ENCODE measurements at places on chromosomes 16 and 17.

- DNase-seq: no peak
These were observed 2.2 kb downstream of the MYO19 start for GRCh38 chr17:36532435-36532975.

DNA sequence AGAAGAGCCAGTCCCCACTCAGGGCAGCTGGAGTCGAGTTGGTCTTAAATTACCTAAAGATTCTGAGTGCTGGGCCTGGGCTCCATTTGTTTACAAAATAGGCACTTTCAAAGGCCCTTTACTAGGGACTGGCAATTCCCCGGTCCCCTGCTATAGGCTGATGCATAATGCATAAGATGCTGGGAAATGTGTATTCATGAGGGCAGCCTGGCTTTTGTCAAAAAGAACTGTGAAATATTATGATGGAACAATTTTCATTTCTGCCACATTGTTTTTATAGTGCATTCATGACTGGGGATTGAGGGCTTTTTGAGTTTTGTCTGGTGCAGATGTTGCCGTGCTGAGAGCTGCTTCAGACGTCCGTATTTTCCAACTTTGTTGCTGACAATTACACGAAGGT is 617.0 kb upstream of the CDH5 start:
- no peak for DNase-seq

GRCh38 chr16:8127070-8127469 is 463.2 kb downstream of the TMEM114 start:
- no peak for DNase-seq

DNA sequence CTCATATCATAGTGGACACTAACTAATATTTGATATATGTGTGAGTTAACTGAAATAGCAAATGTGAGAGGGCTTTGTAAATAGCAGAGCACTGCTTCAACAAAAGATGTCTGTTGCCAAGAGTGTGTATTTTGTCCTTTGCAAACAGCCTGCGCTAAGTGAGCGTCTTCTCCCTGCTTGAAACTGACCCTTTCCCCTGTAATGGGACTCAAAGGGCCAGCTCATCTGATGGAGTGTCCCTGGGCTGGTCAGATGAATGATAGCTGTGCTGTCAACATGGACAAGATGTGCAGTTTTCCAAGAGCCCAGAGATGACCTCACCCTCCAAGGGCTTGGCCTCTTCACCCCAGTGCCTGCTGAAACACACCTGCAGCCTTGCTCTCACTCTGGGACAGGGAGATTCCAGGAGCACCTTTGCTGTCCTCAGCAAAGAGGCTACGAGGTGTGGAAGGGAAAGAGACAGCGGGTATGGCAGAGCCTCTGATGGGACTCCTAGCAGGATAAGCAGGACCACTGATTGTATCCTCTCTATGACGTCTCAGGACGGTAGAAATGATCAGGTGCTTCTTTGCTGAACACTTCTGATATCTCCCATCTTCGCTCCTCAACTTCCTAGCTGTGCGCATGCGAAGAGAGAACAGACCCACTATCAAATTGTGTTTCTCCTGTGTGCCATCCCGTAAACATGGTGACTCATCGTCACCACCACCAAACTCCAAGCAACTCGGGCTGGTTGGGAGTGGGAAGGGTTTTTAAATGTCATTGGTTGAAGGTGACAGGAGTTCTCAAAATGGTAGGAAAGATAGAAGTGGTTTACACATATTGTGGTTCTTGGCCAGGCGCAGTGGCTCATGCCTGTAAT is 35.8 kb upstream of the TBX2 start:
- no peak for DNase-seq

DNA sequence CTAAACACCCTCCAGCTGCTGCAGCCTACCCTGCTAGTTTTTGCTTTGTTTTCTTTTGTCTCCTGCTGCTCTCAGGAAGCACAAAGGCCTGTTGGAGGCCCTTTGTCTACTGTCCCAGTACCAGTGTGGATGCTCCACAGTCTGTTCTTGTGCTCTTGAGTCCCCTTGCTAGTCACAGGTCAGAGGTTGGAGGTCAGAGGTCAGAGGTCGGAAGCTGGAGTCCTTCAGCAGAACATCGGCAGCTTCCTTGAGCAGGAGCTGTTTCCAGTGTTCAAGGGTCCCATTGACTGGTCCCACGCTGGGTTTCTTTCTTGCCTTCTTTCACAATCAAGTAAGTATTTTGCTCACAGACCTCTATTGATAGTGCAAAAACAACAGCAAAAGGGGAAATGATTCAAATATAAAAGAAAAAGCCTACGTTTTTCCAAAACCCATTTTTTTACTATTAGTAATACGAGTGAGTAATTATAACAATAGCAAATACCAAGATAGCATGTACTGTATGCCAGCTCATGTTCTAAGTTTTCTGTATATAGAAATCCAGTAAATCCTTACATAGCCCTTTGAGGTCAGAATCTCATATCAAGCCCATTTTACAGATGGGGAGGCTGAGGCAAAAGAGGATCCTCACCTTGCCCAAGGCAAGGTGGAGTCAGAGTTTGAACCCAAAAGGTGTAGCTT is 10.9 kb upstream of the IL34 start:
- DNase-seq: no peak

GRCh38 chr17:80485846-80486245 is 9.4 kb upstream of the NPTX1 start:
- DNase-seq: no peak

DNA sequence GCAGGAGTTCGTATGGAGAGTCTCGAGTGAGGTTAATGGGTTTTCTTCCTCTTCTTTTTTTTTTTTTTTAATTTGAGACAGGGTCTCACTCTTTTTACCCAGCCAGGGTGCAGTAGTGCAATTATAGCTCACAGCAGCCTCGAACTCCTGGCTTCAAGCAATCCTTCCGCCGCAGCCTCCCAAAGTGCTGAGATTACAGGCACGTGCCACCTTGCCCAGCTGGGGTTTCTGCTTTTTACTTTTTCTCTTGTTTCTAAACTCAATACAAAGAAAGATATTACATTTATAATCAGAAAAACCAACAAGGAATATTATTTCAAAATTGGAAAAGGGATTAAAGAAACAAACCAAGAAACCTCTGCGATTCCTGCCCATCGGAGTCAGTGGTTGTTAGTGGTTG is 175.9 kb downstream of the SEC14L1 start:
- no peak for DNase-seq

GRCh38 chr17:74528491-74529199 is 2.6 kb downstream of the CD300LB start:
- DNase-seq: peak; percentile 31

- DNase-seq: peak; percentile 2
These were observed 3.8 kb downstream of the CENPV start for GRCh38 chr17:16349431-16349830.

GRCh38 chr17:17812211-17813054 is 24.4 kb downstream of the SREBF1 start:
- DNase-seq: peak; percentile 49

GRCh38 chr16:74942977-74943918 is 41.7 kb downstream of the WDR59 start:
- peak; percentile 44 for DNase-seq

DNA sequence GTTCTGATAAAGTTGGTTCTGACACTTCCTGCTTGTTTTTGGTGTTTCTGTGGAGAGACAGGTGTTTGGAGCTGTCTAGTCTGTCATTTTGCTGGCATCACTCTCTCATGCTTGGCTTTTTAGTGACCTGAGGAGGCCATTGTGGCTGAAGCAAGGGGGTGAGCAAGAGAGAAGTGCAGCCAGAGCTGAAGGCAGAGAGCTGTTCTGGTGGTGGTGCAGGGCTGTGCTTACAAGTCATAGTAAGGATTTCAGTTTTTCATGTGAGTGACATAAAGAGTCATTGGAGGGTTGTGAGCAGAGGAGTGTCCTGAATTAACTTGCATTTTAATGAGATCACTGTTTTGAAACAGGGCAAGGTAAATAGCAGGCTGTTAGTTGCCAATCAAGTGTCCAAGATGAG is 97.5 kb downstream of the CHD9 start:
- no peak for DNase-seq

GRCh38 chr17:75078284-75079022 is 9.3 kb upstream of the SLC16A5 start:
- DNase-seq: no peak

DNA sequence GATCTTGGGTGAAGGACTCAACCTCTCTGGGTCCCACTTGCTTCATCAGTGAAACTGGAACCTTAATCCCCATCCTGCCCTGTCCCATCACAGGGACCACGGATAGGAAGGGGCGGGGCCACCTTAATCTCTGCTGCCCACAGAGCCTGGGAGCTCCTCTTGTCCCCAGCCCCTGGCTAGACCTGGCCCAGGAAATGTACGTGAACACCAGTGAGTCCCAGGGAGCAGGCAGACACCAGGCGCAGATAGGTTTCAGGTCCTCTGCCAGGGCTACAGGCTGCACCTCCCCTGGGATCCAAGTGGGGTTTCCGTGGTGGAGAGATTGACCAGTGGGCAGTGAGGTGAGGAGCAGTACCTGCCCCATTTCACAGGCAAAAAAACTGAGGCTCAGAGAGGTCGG is 21.0 kb downstream of the RAB11FIP4 start:
- no peak for DNase-seq

DNA sequence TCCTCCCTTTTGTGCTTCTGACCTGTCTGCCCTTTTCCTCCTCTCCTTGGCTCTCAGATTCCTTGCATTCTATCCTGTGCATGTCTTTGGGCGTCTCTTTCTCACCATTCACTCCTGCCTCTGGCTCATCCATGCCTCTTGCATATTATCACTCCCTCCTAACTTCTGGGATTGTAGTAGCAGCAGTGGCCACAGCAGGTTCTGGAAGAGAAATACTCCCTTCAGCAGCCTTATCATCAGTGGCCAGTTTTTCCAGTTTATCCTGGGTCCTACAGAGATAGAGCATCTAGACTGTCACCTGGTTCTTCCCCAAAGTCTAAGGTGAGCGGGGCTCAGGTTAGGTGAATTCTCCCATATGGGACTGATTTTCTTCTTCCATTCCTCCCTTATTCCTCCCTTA is 354.0 kb upstream of the CCL2 start:
- DNase-seq: no peak

GRCh38 chr17:14098246-14098645 is 28.9 kb downstream of the COX10 start:
- DNase-seq: no peak

DNA sequence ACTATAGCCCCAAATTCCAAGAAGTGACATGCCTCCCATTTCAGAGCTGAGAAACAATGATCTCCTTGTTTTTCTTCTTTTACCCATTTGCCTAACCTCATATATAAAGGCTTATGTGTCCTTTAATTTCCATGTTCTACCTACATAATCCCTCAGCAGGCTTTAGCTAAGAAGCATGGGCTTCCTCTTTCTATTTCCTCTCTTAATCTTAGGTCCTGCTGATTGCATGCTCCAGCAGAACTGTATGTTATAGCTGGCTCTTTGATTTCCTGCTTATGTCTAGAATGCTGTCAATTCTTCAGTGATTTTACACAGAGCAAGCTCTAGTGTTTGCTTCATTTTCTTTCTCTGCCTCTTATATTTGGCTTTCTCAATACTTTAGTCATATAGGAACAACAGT is 151.7 kb upstream of the COX10 start:
- no peak for DNase-seq

GRCh38 chr16:9092978-9093344 is 1.5 kb downstream of the HAPSTR1 start:
- peak; percentile 77 for DNase-seq

DNA sequence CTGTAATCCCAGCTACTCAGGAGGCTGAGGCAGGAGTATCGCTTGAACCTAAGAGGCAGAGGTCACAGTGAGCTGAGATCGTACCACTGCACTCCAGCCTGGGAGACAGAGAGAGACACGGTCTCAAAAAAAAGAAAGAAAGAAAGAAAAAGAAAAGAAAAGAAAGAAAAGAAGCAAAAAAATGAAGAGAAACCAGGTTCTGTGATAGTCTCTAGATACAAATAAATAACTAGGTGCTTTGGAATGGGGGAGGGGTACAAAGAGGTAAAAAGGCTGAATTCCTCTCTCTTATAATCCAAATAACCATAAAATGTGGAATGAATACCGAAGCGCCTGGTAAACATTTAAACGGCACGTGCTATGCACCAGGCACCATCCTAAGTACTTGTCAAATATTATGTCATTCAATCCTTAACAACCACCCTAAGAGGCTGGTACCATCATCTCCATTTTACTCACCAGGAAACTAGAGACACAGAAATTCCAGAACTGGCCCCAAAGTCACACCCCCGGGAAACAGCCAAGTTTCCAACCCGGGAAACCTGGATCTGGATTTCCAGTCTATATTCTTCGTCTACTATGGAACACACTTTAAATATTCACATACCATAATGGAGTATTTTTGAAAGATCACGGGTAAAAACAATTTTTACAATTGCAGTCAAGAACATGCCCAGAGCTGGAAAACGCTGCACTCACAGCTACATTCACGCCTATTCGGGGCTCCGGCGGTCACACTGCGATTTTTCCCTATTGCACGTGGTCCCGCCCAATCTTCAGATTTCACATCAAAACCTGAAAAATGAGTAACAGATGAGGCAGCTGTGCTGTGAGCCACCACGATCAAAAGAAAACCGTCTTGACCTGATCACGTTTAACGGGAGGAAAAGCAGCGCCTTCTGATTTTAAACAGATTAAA is 10.5 kb downstream of the NXN start:
- no peak for DNase-seq

- no peak for DNase-seq
These were observed 6.3 kb downstream of the STARD3 start for GRCh38 chr17:39643271-39643670.

- DNase-seq: no peak
These were observed 167.1 kb upstream of the KIF2B start for GRCh38 chr17:53655591-53655990.

DNA sequence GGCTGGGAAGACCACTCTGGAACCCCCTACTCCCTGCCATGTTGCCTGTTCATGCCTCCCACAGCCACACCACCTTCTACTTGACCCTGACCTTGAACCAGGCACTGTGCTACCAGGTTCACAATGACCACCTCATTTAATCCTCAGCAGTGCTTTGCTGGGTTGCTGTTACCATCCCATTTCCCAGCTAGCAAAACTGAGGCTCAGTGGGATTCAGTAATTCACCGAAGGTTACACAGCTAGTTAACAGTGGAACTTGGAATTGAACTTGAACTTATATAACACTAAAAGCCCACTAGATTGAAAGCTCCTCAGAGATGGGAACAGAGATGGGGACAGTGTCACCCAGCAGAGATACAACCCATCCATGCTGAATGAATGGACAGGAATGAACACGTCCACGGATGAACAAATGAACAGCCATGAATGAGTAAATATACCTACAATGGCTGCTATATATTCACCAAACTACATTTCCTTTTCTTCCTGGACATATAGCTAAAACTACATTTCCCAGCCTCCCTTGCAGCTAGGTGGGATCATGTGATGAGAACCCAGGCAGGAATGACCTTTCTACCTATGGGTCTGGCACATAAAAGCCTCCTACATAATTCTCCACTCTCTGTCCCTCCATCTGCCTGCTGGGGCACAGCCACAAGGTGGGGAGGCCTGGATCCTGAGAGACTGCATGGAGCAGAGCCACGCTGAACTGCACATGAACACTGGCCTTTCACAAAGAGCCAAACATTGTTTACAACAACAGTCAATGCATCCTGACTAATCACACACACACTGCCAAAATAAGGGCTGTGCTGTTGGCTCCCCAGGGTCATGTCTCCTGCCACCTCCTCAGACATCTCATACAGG is 94.8 kb downstream of the RMI2 start:
- no peak for DNase-seq

- no peak for DNase-seq
These were observed 20.1 kb upstream of the KRT19 start for GRCh38 chr17:41547921-41548843.

Data from gastrocnemius medialis (tissue), 4 donors.